ENCODE measurements at places on chromosomes 3 and 15.

- H3K27me3 ChIP-seq, result no peaks in the 10 kb centered on the region
- no peak overlapping the region for H3K4me3 ChIP-seq
- peaks cover 26% of the 10 kb centered on the region for H3K4me1 ChIP-seq
- H3K36me3 ChIP-seq, result peaks cover 3% of the 10 kb centered on the region
- no peak for DNase-seq
These were observed 129.5 kb downstream of the ST8SIA2 start for GRCh38 chr15:92523176-92523575.

- DNase-seq, result no peak
- H3K36me3 ChIP-seq, result no peaks in the 10 kb centered on the region
- no peaks in the 10 kb centered on the region for H3K27me3 ChIP-seq
- H3K4me3 ChIP-seq, result no peak overlapping the region
- H3K27ac ChIP-seq, result no peak overlapping the region
These were observed 10.9 kb downstream of the ARL6IP5 start for GRCh38 chr3:69095636-69096035.

GRCh38 chr3:172582712-172583111, 59.5 kb upstream of the TNFSF10 start:
- H3K36me3 ChIP-seq, result no peaks in the 10 kb centered on the region
- DNase-seq, result no peak
- H3K4me3 ChIP-seq, result no peak overlapping the region
- no peak overlapping the region for H3K27ac ChIP-seq
- H3K27me3 ChIP-seq, result no peaks in the 10 kb centered on the region
- H3K4me1 ChIP-seq, result no peaks in the 10 kb centered on the region

- H3K4me3 ChIP-seq, result no peak overlapping the region
- H3K27ac ChIP-seq, result no peak overlapping the region
- H3K4me1 ChIP-seq, result peaks cover 11% of the 10 kb centered on the region
These were observed 21.4 kb upstream of the OTOL1 start for GRCh38 chr3:161475206-161475605.

DNA sequence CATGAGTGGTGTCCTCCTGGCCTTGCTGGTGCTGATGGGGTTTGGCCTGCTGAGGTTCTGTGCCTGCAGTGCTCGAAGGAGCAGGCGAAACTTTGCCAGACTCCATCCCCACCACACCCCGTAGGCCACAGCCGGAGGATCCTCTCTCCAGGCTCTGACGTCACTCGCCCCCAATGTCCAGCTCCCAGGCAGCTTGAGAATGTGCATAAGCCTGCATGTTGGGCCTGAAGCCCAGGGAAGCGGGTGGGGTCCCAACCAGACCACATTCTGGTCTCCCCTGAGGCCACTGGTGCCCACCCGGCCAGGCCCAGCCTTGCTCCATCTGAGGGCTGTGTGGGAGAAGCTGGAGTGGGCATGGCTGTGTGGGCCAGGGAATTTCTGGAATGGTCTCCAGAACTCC, 109.8 kb downstream of the ASB7 start:
- no peak overlapping the region for H3K4me3 ChIP-seq
- no peaks in the 10 kb centered on the region for H3K4me1 ChIP-seq
- DNase-seq, result no peak
- peaks cover 13% of the 10 kb centered on the region for H3K36me3 ChIP-seq

GRCh38 chr3:151976211-151977050, 103.0 kb downstream of the SUCNR1 start:
- no peak overlapping the region for H3K27ac ChIP-seq
- peaks cover 7% of the 10 kb centered on the region for H3K4me1 ChIP-seq
- DNase-seq, result no peak
- no peak overlapping the region for H3K4me3 ChIP-seq
- no peaks in the 10 kb centered on the region for H3K27me3 ChIP-seq

DNA sequence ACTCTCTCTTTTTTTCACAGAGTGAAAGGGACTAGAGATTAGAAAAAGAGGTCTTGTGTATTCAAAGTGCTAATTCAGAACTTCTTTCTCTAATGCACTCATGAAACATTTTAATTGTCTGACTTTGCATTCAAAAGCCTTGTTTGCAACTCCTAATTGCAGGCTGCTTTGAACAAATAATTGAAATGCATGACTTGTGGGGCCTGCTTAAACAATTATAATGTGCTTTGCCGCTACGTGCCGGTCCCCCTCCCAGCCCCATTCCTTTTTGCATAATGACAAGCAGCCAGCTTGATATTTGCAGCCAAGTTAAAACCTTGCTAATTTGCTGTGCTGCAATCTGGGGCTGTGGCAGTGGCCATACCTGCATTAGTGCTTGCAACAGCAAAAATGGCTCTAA, 114.5 kb downstream of the FOXB1 start:
- H3K4me1 ChIP-seq, result peaks cover 78% of the 10 kb centered on the region
- H3K27me3 ChIP-seq, result peaks cover 37% of the 10 kb centered on the region
- H3K4me3 ChIP-seq, result peak overlapping the region; percentile 63
- H3K36me3 ChIP-seq, result no peaks in the 10 kb centered on the region

GRCh38 chr3:188861842-188862744, 309.7 kb upstream of the TPRG1 start:
- no peaks in the 10 kb centered on the region for H3K27me3 ChIP-seq
- H3K4me1 ChIP-seq, result no peaks in the 10 kb centered on the region
- DNase-seq, result no peak
- no peak overlapping the region for H3K4me3 ChIP-seq

DNA sequence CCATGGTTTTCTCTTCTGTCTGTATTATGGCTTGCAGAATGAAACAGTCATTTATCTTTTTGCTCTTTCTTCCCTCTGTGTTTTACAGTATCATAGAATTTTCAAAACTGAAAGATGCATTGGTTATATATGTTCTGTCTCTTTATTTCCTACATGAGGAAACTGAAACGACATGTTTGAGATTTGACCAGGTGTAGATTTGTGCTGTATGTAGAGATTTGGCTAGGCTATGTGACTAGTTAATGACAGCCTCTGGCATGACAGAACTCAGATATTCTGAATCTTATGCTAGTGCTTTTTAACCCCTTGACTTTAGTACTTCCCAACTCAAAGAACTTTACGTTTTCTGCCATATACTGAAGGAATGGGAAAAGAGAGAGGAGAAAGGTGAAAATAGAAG, 151.0 kb downstream of the TCF12 start:
- no peaks in the 10 kb centered on the region for H3K36me3 ChIP-seq
- H3K27ac ChIP-seq, result no peak overlapping the region
- no peak overlapping the region for H3K4me3 ChIP-seq
- no peaks in the 10 kb centered on the region for H3K27me3 ChIP-seq
- H3K4me1 ChIP-seq, result peaks cover 57% of the 10 kb centered on the region

GRCh38 chr15:94015324-94015723, 216.0 kb upstream of the MCTP2 start:
- H3K27me3 ChIP-seq, result no peaks in the 10 kb centered on the region
- H3K27ac ChIP-seq, result no peak overlapping the region
- no peak for DNase-seq
- H3K4me3 ChIP-seq, result no peak overlapping the region
- H3K36me3 ChIP-seq, result no peaks in the 10 kb centered on the region

- H3K27ac ChIP-seq, result peak overlapping the region; percentile 58
- peaks cover 65% of the 10 kb centered on the region for H3K4me1 ChIP-seq
- DNase-seq, result no peak
These were observed 4.0 kb upstream of the LMCD1 start for GRCh38 chr3:8497582-8497981.

DNA sequence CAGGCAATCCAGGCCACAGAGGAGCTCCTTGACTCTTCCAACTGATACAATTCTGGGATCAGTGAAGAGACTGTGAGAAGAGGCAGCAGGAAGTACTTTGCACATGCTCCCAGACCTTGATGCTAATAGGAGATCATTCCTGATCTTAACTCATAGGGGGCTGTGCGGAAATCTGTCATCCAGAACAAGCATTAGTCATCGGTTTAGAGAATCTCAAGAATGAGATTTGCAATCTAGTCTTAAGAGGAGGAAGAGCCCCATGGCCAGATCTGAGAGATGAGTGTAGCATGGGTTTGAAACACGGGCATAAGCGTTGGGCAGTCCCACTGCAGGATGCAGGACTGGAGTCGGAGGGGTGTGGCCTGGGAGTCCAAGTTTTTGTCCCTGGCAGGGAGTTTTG, 1081.1 kb downstream of the NAALADL2 start:
- no peak for DNase-seq
- H3K27me3 ChIP-seq, result no peaks in the 10 kb centered on the region
- no peak overlapping the region for H3K27ac ChIP-seq
- peaks cover 54% of the 10 kb centered on the region for H3K36me3 ChIP-seq
- H3K4me1 ChIP-seq, result peaks cover 7% of the 10 kb centered on the region

- H3K4me1 ChIP-seq, result peaks cover 4% of the 10 kb centered on the region
- H3K27ac ChIP-seq, result no peak overlapping the region
- no peaks in the 10 kb centered on the region for H3K36me3 ChIP-seq
- DNase-seq, result no peak
- H3K4me3 ChIP-seq, result no peak overlapping the region
- peaks cover 5% of the 10 kb centered on the region for H3K27me3 ChIP-seq
These were observed 244.4 kb downstream of the OPA1 start for GRCh38 chr3:193837347-193837827.

DNA sequence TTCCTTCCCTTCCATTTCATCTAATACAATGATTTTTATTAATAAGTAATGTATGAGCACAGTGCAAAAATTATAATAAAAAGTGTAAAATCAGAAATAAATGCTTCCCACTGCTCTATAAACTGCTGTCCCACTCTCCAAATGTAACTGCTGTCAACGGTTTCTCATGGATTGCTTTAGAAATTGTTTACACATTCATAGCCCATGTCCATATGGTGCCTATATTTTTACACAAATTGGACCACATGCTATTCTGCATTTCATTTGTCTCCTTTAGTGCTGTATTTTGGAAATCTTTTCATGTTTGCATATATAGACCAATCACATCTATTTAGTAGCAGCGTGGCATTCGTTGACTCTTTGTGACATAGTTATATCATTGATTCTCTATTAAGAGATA, 164.7 kb upstream of the SLCO3A1 start:
- H3K4me1 ChIP-seq, result peaks cover 3% of the 10 kb centered on the region
- H3K27me3 ChIP-seq, result no peaks in the 10 kb centered on the region
- no peak overlapping the region for H3K4me3 ChIP-seq
- no peaks in the 10 kb centered on the region for H3K36me3 ChIP-seq
- H3K27ac ChIP-seq, result no peak overlapping the region

DNA sequence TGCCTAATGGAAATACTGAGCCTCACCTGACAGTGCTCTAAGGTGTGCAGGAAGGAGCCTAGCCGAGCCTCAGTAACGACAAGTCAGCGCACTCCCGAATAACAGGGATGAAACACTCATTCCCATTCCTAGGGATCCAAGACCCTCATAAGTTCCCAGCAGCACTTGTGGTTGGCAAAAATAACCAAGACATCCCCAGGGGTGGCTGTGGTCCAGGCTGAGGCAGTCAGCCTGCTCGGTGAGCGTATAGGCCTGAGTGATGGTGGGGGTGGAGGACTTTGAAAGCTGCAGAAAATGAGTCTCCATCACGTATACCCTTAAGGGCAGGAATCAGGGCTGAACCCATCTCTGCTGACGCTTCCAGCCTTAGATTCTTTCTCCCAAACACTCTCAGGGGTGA, 120.1 kb downstream of the SMAD6 start:
- no peaks in the 10 kb centered on the region for H3K36me3 ChIP-seq
- H3K4me3 ChIP-seq, result no peak overlapping the region

- H3K27ac ChIP-seq, result peak overlapping the region; percentile 96
- H3K36me3 ChIP-seq, result peaks cover 4% of the 10 kb centered on the region
- no peaks in the 10 kb centered on the region for H3K27me3 ChIP-seq
- H3K4me1 ChIP-seq, result peaks cover 45% of the 10 kb centered on the region
These were observed 525 bp downstream of the SETD2 start for GRCh38 chr3:47163169-47164006.

- H3K4me1 ChIP-seq, result peaks cover 48% of the 10 kb centered on the region
- H3K27ac ChIP-seq, result peak overlapping the region; percentile 37
- H3K27me3 ChIP-seq, result no peaks in the 10 kb centered on the region
- H3K36me3 ChIP-seq, result no peaks in the 10 kb centered on the region
These were observed 9.8 kb upstream of the VGLL4 start for GRCh38 chr3:11653298-11654055.

DNA sequence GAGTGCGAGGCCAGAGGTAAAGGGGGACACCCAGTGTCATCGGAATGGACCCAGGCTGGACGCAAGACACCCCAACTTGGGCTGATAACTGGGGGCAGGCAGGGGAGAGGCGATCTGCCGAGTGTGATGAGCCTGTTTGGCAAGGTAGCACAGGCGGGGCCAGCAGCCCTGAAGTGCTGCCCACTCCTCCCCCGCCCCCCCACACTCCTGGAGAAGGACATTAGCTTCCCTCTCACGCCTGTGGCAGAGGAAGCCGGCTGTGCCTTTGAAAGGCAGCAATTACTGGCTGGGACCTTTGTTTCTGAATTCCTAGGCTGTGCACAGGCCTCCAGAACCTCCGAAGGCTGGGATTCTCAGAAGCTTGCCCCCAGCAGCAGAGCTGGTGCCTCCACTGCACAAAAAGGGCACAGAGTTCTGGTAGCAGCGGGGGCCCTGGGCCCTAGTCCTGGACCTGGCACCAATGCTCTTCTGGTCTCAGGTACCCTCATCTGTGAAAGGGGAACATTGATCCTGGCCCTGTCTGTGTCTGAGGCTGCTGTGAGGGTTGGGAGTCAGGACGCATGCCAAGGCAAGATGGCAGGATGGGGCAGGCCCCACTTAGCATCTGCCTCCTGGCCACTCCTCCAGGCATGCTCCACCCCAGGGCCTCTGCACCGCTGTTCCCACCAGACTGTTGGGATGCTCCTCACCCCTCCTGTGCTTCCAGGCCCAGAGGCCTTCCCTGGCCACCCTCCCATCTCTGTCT, 28.6 kb downstream of the IQSEC1 start:
- H3K27ac ChIP-seq, result peak overlapping the region; percentile 44
- no peaks in the 10 kb centered on the region for H3K36me3 ChIP-seq
- H3K4me3 ChIP-seq, result no peak overlapping the region
- DNase-seq, result no peak
- H3K4me1 ChIP-seq, result peaks cover 13% of the 10 kb centered on the region

GRCh38 chr3:80334534-80334933, 566.7 kb upstream of the ROBO1 start:
- no peak overlapping the region for H3K27ac ChIP-seq
- H3K4me1 ChIP-seq, result no peaks in the 10 kb centered on the region
- H3K27me3 ChIP-seq, result no peaks in the 10 kb centered on the region
- H3K4me3 ChIP-seq, result no peak overlapping the region

DNA sequence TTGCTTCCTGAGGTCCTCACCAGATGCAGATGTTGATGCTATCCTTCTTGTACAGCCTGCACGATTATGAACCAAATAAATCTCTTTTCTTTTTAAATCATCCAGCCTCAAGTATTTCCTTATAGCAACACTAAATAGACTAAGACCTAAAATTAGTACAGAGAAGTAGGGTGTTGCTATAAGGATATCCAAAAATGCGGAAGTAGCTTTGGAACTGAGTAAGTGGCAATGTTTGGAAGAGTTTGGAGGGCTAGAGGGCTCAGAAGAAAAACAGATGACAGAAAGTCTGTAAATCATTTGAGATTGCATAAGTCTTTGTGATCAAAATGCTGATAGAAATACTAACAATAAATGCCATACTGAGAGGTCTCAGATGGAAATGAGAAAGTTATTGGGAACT, 894.9 kb downstream of the DIPK2A start:
- H3K36me3 ChIP-seq, result peaks cover 3% of the 10 kb centered on the region
- no peak overlapping the region for H3K27ac ChIP-seq
- H3K4me3 ChIP-seq, result no peak overlapping the region
- peaks cover 16% of the 10 kb centered on the region for H3K4me1 ChIP-seq
- no peak for DNase-seq
- no peaks in the 10 kb centered on the region for H3K27me3 ChIP-seq
